Activated T-cell treated with anti-CD3 and anti-CD28 coated beads, Interleukin-2, amount 50 U/mL, for 4 hours (primary cell): ENCODE measurements at places on chromosomes 4 and X. TPM values are rescaled to one million over a fixed set of nuclear protein-coding genes. Genes with fewer than 3 reads are reported as not detected.
A peak's percentile ranks its signal among the peaks of the same experiment; 100 is the strongest.

GRCh38 chr4:140238351-140239056 lies 84.5 kb upstream of the MAML3 start:
- DNase-seq, result no peak

The HPGDS gene
- total RNA-seq, result not detected

The ZNF275 gene
- 13.8 TPM for total RNA-seq

DNA sequence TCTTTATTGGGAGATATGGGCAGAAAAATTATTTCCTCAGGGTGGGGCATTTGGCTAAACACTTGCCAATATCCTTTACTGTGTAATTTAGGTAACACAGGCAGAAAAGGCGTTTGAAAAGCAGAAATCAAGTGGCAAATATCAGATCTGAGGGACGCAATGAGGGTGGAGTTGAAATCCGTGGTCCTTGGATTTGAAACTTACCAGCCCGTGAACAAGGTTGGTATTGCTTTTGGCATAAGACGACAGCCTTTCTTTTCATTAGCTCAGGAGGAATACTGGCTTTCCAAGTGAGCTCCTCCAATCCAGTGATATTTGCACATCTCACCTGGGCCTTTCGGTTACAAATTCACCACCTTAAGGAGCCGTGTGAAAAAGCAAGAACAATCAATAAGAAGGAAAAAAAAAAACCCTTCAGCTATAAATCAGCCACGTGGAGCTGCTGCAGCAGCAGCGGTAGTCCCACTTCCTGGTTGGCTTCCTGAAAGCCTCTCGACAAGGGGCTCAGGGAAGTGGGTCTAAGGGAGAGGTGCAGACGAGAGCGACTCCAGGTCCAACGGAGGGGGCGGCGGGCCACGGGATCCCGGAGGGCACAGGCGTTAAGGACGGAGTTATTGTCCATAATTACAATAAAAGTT lies 734 bp upstream of the GALNT7 start:
- DNase-seq, result peak; percentile 18

The SHROOM2 gene
- total RNA-seq, result not detected

DNA sequence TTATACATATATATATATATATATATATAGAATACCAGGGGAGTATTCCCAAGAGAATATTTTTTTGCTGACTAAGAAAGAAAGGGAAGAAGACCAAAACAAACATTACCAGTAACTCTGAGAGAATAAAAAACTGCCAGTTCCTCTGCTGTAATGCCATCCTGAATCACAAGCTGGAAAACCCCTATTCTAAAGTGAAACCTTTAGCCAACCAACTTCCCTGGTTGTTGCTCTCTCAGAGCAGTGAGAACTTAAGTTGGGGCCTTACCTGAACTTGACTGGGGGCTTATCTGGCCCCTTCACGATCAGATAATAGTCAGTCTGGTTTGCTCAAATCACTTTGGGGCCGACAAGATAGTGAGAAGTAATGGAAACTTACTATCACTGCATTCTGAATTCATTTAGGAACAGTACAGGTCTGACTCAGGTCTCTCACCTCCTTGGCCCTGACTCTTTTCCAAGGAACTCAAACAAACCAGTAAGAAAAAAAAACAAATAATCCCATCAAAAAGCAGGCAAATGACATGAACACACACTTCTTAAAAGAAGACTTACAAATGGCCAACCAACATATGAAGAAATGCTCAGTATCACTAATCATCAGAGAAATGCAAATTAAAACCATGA lies 62.5 kb downstream of the CD40LG start:
- no peak for DNase-seq

DNA sequence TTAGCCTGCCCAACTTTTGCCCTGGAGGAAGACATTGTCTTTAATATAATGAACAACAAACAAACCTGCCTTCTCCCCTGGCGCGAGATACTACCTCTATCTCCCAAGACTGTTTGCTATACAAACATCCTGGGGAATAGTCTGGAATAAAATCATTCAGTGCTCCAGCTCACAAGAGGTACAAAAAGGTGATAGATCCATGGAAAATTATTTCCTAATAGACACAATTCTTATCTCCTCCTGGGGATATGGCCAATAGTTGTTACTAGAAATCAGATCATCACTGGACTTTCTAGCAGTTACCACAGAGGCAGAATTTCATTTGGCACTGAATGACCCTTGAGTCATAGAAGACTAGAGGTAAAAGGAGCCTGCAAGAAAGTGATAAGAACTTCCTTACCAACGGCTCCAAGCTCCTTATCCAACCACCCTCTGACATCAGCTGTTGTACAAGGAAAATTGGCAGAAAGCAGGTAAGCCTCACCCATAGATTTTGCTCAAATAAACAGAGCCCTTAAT lies 38.1 kb downstream of the MID1 start:
- DNase-seq, result no peak

GRCh38 chr4:103136671-103137445 lies 37.2 kb upstream of the BDH2 start:
- DNase-seq, result no peak

The GABRA4 gene
- not detected for total RNA-seq

GRCh38 chr4:108829966-108830492 lies 67.2 kb upstream of the ETNPPL start:
- DNase-seq, result no peak

GRCh38 chr4:72918362-72918761 lies 151.2 kb downstream of the COX18 start:
- no peak for DNase-seq

- no peak for DNase-seq
Measured at GRCh38 chrX:130057209-130057608, 53.1 kb downstream of the ELF4 start.
